Activated T-cell treated with anti-CD3 and anti-CD28 coated beads for 1 hour (primary cell): ENCODE measurements at places on chromosomes 1 and 21.
A peak's percentile ranks its signal among the peaks of the same experiment; 100 is the strongest.

- no peak for DNase-seq
Observed at GRCh38 chr1:21264898-21265297, 25.4 kb downstream of the ECE1 start.

DNA sequence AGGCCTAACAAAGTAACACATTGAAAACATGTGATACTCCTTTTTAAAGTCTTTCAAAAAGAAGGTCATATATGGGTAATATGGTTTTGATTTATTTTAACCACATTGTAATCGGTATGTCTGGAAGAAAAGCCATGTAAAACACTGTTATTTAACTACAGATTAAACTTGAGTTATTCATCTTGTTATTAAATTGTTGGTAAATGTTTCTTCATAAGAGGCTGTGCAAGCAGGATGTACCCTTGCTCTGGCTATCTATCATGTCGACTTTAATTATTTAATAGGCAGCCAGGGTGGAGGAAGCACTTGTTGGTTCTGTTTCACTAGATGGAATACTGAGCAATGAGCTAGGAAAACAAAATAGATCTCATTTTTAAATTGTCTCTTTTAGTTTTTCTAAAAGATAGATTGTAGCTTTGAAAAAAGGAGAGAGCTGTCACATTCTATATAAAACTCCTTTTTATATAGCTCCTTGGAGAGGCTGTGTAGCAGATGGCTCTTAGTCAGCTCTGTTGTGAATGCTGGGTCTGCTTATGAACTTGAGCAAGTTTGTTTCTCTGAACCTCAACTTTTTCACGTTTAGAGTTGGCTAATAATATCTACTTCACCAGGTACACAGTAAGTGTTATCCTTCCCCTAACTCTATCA is 39.5 kb downstream of the LRRC8B start:
- DNase-seq, result no peak

GRCh38 chr1:152034654-152035538 is 1.9 kb downstream of the S100A11 start:
- DNase-seq, result peak; percentile 45

GRCh38 chr21:37374027-37374426 is 7.5 kb downstream of the DYRK1A start:
- DNase-seq, result no peak

DNA sequence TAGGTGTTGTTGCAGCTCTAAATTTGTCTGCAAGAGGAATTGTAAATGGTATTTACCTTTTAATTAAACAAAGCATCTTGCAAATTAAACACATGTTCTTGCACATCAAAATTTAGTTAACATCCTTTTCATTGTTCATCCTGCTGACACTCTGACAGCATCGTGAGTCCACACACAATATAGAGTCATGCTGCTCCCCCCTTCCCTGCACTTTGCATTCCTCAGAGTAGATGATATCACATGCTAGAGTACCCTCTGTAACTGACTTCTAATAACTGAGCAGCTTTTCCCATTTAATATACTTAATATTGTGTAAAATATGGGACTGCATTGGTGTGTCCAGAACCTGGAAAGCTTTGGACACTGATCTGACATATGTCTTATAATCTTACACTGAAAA is 138.8 kb upstream of the DPYD start:
- no peak for DNase-seq

DNA sequence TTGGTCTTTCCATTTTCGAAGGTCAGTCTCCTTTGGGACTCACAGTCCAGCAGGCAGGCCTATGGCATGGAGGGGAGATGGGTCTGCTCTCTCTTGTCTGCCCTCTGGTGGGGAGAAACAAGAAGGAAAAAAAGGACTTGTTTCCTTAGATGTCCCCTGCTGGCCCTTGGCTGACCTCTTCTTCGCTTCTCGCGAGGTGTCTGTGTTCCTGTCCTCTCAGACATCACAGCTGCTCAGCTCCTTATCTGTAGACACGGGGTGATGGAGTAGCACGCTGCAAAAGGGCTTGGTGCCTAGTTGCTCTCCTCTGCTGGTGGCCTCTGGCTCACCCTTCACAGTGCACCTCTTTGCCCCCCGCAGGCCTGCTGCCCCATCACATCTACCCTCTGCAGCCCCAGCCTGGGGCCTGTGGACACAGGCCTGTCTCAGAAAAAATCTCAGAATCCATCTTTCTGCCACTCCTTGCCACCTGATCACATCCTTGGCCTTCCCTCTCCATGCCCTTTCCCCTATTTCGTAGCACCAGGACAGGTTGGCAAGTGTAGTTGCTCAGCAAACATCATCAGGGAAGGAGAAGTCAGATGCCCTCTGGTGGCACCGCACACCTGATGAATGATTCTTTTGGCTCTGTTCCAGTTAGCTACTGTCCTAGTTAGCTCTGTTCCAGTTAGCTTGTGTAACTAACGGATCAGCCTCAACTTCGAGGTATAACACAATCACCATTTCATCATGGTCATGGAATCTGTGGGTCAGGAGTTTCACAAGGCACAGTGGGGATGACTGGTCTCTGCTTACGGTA is 18.7 kb upstream of the AK2 start:
- no peak for DNase-seq

- peak; percentile 2 for DNase-seq
Observed at GRCh38 chr1:112957133-112957812, 1.3 kb upstream of the SLC16A1 start.

DNA sequence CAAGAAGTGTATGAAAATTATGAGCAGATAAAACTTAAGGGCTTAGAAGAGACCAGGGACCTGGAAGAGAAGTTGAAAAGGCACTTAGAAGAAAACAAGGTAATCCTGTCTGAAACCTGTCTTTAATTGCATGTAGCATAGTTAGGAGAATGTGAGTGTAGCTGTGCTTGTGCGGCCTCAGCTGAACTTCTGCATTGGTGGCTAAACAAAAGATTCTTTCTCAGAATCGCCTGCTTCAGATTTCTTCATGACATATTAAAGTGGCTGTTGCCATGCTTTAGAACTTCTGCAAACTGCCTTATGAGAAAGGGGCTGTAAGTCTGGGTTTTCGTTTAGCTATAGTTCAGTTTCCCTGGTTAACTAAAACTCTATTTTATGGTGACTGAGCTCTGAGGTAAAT is 94.5 kb downstream of the VPS26C start:
- DNase-seq, result no peak

DNA sequence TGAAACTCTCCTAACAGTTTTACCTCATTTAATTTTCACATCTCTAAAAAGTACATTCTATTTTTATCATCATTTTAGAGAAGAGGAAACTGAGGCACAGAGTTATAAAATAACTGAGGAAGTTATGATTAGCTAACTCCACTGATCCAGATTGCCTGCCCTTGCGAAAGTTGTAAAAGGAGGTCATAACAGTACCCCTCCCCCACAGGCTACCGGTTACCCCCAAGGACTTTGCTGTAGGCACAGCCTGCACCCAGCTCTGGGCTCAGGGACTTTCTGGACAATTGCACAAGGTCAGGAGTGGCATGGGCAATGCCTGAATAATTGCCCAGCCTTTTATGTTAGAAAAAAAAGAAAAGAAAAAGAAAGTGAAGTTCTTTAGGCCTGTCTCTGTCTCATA is 22.7 kb downstream of the PIGM start:
- no peak for DNase-seq

- DNase-seq, result no peak
Observed at GRCh38 chr1:154793685-154794084, 76.4 kb downstream of the KCNN3 start.

DNA sequence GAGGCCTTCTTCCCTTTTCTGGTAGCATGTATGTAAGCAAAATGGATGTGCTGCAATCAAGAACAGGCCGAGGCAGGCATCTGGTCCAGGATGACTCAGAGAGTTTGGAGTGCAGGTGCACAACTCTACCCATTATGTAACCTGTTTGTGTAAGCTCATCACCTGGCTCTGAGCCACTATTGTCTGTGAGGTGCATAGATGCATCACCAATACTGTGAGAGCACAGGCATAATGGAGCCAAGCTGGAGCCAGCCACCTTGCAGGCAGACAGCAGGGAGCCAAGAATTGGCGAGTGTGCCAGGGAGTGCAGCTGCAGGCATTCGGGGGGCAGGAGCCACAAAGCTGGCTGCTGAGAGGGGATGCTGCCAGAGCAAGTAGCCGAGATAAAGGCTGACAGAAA is 549.9 kb upstream of the RGS18 start:
- no peak for DNase-seq
